ENCODE measurements at places on chromosomes 12 and 14.

DNA sequence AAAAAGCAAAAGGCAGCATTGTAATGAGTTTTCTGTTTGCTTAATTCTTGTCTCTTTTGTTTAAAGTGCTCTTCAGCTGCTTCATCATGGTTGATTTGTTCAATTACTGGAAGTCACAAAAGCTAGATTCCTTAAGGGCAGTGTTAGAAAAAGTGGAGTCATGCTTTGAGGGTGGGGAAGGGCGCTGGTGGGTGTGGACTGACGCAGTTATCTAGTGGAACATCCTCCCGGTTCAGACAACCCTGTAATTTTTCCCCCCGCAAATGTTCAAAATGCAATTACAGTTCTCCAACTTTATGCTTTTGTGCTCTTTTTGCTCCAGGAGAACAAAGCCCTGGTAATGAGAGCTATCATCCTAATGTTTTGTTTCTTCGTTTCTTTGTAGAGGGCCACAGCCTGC is 2.1 kb downstream of the AKAP6 start:
- no peak for DNase-seq

DNA sequence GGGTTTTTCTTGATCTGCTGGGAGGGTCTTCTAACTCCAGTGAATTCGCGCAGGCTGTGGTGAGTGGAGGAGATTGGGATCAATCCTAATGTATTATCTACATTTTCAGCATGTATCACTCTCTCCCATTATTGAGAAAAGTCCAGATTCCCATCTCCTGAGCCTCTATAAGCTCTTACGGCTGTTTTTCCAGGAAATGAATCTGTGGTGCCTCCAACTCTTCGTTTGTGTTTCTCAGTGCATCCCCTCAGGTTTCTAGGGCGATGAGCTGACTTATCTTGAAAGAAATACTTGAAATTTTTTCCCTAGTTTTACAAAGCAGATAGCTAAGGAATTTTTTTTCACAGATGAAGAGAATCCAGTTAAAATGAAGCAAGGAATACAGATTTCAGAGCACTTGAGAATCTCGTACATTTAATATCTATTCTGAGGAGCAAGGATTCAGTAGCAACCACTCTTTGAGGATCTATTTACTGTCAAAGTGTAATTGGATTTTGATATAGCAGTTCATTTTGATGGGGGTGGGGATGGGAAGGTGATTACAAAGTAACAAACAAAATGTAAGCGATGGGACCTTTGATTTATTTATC is 138.7 kb downstream of the BRMS1L start:
- DNase-seq = no peak

GRCh38 chr12:76768576-76768975 is 4.7 kb downstream of the ZDHHC17 start:
- DNase-seq = no peak

DNA sequence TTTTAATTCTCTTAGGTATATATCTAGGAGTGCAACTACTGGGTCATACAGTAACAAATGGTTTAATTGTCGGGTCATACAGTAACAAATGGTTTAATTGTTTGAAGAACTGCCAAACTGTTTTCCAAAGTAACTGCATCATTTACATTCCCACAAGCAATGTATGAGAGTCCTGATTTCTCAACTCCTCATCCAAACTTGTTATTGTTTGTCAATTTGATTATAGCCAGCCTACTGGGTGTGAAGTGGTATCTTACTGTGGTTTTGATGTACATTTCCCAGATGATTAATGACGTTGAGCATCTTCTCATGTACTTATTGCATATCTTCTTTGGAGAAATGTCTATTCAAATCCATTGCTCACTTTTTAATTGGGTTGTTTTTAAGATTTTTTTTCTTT is 67.6 kb upstream of the CFL2 start:
- no peak for DNase-seq

DNA sequence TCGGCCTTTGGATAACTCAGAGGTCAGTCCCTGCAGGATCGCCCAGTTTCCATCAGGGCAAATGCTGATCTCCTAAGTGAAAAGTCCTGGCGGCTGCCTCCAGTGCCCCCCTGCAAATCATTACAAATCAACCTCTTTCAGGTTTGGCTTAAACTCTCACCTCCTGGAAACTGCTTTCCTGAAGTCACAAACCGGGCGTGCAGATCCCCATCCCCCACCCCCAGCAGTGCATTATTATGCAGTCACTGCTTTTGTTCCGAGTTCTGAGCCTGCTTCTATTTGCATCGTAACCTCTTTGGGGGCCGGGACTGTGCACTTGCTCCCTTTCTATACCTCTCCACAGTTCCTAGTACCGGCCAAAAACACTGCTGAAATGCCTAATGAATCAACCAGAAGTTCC is at the start of gene USP44:
Gene USP44 (minus strand): TSS at position 172 of the 400 bp plus-strand sequence. CDS start 17,220 bp downstream, outside the sequence.
- DNase-seq = no peak

DNA sequence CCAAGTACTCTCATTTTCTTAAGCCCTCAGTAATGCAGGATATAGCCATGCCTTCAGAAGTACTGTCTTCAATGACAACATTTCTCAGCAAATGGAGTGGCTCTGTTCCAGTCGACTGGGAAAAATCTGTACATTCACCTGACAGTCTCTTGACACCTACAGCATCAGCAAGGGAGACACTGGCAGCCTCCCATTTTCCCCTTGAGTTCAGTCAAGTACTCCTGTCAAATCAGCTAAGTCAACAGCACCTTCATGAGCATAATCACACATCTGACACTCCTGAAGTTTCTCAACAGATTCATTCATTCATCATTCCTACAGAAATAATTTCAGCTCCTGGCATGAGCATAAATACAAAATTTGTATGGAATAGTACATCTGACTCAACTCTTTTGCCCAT is 46.1 kb downstream of the INTS13 start:
- no peak for DNase-seq

DNA sequence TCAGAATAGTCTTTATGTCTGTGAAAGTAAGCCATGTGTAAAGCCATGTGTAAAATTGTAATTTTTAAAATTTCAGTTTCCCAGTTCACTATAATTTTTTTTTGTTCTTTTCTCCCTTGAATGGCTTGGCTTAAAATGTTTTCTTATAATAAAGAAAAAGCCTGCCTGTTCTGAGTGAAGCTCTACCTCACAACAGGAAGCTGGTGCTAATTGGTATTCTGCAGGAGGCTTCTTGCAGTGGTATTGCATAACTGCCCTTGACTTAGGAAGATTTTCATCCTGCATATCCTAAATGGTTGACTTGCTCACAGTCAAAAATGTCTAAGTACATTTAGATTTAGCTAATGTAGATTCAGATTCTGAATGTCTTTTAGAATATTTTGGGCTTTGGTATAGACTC is 49.5 kb downstream of the ATP2A2 start:
- no peak for DNase-seq

GRCh38 chr14:52266179-52266578 is 1.3 kb upstream of the PTGDR start:
- no peak for DNase-seq

DNA sequence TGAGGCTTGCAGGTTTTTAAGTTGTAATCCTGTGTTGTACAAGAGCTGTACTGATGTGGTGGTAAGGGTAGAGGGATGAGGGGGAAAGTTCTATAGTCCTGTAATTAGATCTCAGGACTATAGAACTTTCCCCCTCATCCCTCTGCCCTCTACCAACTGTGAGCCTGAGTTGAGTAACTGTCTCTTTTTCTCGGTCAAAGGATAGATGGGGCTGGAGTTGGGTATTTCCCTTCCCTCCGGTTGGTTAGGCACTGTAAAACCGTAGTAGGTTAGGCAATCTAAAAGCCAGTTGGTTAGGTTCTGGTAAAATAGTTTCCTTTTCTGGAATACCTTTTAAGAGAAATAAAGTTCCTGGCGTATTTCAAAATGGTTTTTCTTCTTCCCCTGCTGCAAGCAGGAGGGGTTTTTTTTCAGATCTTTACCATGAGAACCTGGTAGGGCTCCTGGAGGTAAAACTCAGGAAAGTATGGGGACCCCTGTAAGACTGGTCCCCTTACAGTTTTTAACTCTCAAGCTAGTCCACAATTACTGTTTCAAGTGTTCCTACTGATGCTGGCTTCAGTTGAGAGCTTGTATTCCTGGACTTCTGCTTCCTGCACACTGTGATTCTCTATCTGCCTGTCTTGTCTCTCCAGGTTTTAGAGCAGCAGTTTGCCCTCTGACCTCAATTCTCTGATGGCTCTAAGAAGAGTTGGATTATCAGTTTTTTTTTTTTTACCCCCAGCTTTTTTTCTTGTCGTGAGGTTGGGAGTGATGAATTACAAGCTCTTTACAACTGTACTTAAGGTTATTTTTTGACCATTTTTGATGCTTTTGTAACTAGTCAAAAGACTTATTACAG is 58.7 kb downstream of the FUT8 start:
- no peak for DNase-seq

GRCh38 chr14:101069666-101070362 is 166.3 kb upstream of the RTL1 start:
- peak; percentile 84 for DNase-seq

DNA sequence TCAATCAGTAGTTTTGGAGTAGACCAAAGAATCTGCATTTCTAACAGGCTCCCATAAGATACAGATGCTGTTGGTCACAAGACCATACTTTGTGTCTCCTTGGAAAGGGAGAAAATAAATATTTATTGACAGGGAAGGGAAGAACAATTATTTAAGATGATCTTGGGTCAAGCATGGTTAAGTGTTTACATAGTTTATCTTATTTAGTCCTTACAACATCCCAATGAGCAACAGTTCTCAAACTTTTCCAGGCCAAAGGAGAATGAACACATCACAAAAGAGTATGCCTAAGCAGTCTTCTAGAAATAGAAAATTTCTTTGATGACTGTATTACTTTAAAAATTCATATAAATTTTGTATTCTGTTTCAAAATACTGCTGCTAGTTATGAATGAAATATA is 8.8 kb downstream of the LPCAT3 start:
- no peak for DNase-seq

DNA sequence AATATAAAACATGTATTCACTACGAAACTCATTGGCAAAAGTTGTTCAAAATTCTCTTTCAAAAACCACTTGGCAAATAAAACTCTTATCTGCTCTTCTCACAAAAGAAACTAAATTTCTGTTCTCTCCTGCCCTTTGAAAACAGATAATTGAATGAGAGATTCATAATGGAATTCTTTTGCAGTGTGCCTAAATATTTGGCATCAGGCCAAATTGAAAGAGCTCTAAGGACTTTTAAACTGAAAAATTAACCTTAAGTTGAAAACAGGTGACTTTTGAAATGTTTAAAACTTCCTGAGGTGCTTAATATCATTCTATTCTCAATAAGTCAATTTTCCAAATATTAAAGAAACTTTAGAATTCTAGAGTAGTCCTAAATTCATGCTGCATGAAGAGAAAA is 136.4 kb downstream of the FSCB start:
- no peak for DNase-seq

- no peak for DNase-seq
These were observed 603.5 kb downstream of the RPL10L start for GRCh38 chr14:46048127-46048526.

DNA sequence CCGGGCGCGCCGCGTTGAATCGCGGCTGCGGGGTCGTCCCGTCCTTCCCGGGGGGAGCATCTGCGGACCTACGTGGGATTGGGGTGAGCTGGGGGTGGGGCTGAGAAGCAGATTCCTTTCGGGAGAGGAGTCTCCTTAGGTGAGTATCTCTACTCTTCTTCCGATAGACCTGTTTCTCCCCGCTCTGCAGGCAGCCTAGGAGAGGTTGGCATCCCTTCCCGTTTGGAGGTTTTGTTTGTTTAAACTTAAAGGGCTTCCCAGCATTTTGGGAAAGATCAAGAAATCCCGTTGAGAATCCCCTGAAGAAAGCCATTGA is 411 bp downstream of the TTLL5 start:
- no peak for DNase-seq

- no peak for DNase-seq
These were observed 161.7 kb upstream of the PARP11 start for GRCh38 chr12:4034921-4035320.

DNA sequence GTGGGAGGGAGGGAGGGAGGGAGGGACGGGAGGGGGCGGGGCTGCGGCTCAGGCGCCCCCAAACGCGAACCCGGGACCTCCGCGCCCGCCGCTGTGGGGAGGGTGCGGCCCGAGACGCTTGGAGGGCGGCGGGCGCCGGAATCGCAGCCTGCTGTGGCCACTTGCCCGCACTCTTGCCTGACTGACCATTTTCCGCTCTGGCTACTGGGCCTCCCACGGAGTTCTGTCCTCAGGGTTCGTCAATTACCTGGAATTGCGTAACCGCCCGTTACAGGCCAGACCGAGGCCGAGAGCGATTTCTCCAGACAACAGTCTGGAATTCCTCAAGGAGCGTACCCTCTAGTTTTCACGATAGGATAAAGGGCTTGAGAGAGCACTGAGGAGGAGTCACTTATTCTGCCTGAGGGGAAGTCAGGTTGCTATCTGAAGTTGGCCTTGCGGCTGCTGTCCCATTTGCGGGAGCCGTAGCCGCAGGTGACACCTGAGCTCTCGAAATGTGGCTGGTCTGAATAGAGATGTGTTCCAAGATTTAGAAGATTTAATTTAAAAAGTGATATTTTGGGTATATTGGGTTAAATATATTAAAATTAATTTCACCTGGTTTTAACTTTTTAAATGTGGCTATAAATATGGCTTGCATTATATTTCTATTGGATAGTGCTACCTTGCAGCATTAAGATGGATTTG is 446 bp upstream of the ZNF641 start:
- DNase-seq = no peak

GRCh38 chr12:31488737-31489338 is 102.1 kb downstream of the DENND5B start:
- DNase-seq = no peak

GRCh38 chr12:7835766-7836165 is 36.9 kb downstream of the SLC2A14 start:
- DNase-seq = no peak

DNA sequence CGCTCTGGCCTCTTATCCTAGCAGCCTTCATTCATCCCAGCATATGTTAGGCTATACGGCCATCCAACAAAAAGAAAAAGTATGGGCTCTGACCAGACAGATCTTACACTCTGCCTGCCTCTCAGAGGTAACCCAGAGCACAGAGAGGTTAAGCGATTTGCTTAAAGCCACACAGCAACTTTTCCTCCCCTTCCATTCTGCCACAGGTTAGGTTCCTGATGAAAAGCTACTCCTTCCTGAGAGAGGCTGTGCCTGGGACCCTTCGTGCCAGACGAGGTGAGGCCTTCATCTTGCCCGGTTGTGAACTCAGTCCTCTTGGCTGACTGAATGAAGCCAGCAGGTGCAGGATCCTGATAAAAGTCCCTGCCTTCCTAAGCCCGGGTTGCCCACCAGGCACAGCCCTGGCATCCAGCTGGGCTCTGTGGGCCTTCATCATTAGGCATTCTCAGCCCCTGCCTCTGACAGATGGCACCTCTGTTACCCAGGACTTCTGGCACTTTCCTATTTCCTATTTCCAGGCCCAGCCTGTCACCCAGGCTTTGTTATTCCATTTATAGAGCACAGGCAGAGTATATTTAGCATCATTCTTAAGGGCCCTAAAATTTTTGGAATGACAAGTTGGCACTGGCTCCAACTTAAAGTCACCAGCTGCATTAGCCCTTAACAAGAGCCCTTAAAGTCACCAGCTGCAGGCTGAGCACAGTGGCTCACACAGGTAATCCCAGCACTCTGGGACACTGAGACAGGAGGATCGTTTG is 12.8 kb downstream of the SOAT2 start:
- no peak for DNase-seq

- no peak for DNase-seq
These were observed 10.3 kb upstream of the FERMT2 start for GRCh38 chr14:52961060-52961639.
